ENCODE measurements at places on chromosomes 1 and 21.

GRCh38 chr1:184836141-184836540 lies 81.5 kb upstream of the EDEM3 start:
- peaks cover 20% of the 10 kb centered on the region for H3K4me1 ChIP-seq
- no peak for DNase-seq
- no peaks in the 10 kb centered on the region for H3K27me3 ChIP-seq
- H3K36me3 ChIP-seq = no peaks in the 10 kb centered on the region
- H3K27ac ChIP-seq = no peak overlapping the region

- H3K4me3 ChIP-seq = peak within 1 kb of the TSS; percentile 99
- H3K36me3 ChIP-seq = no peaks in the 10 kb centered on the region
- H3K27ac ChIP-seq = peak within 1 kb of the TSS; percentile 90
- DNase-seq = peak; percentile 78
- H3K27me3 ChIP-seq = no peaks in the 10 kb centered on the region
Measured at GRCh38 chr1:202807926-202808757, at the start of gene KDM5B. Gene KDM5B (minus strand): TSS chr1:202808421. CDS start chr1:202808305, 116 bp downstream.

DNA sequence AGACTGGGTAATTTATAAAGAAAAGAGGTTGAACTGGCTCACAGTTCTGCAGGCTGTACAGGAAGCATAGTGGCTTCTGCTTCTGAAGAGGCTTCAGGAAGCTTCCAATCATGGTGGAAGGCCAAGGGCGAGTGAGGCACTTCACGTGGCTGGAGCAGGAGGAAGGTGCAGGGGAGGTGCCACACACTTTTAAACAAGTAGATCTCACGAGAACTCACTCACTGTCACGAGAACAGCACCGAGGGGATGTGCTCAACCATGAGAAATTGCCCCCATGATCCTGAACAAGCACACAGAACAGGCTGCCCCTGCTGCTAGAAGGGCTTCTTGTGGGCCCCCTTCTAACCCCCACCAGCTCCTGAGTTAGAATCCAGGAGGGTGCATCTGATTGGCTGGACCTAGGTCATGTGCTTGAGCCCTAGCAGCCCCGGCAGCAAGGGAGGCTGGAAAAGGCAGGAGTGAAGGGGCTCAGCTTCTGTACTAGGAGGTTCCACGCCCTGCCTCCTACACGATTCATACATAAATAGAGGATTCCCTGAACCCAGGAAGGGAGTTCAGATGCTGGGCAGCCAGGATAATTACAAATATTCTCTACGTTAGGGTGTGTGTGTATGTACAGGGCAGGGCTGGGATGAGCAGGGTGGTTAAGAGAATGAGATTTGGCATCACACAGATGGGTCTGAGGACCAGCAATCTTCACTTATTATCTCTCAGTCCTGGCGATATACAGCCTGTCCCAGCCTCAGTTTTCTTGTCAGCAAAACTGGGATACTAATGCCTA lies 72.8 kb upstream of the ATP5PO start:
- H3K4me1 ChIP-seq = no peaks in the 10 kb centered on the region
- no peak for DNase-seq
- no peak overlapping the region for H3K27ac ChIP-seq
- no peak overlapping the region for H3K4me3 ChIP-seq

DNA sequence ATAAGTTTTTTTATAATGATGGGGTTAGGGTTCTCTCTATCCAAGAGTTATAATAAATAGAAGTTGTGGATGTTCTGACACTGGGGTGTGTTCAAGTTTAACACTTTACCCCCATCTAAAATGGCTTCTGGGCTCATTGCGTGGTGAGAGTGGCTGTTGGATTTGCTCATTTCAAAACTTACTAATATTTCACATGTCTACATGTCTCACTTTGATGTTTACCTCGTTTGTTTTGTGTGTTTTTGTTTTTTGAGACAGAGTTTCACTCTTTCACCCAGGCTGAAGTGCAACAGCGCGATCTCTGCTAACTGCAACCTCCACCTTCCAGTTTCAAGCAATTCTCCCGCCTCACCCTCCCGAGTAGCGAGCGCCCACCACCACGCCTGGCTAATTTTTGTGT lies 3.7 kb downstream of the RRP1B start:
- no peak overlapping the region for H3K27ac ChIP-seq
- H3K36me3 ChIP-seq = peaks cover 32% of the 10 kb centered on the region
- peaks cover 26% of the 10 kb centered on the region for H3K4me1 ChIP-seq
- no peak for DNase-seq
- no peak overlapping the region for H3K4me3 ChIP-seq
- no peaks in the 10 kb centered on the region for H3K27me3 ChIP-seq

GRCh38 chr1:2969845-2970291 lies 51.4 kb upstream of the ACTRT2 start:
- peaks cover 34% of the 10 kb centered on the region for H3K27me3 ChIP-seq
- no peaks in the 10 kb centered on the region for H3K4me1 ChIP-seq
- H3K4me3 ChIP-seq = no peak overlapping the region
- no peaks in the 10 kb centered on the region for H3K36me3 ChIP-seq
- no peak overlapping the region for H3K27ac ChIP-seq

All from lower lobe of right lung (tissue), 2 donors.